Cerebellum (tissue), 4 donors: ENCODE measurements at places on chromosomes 5 and 9.

- DNase-seq: no peak
Measured at GRCh38 chr9:95135756-95136155, 181.8 kb downstream of the FANCC start.

DNA sequence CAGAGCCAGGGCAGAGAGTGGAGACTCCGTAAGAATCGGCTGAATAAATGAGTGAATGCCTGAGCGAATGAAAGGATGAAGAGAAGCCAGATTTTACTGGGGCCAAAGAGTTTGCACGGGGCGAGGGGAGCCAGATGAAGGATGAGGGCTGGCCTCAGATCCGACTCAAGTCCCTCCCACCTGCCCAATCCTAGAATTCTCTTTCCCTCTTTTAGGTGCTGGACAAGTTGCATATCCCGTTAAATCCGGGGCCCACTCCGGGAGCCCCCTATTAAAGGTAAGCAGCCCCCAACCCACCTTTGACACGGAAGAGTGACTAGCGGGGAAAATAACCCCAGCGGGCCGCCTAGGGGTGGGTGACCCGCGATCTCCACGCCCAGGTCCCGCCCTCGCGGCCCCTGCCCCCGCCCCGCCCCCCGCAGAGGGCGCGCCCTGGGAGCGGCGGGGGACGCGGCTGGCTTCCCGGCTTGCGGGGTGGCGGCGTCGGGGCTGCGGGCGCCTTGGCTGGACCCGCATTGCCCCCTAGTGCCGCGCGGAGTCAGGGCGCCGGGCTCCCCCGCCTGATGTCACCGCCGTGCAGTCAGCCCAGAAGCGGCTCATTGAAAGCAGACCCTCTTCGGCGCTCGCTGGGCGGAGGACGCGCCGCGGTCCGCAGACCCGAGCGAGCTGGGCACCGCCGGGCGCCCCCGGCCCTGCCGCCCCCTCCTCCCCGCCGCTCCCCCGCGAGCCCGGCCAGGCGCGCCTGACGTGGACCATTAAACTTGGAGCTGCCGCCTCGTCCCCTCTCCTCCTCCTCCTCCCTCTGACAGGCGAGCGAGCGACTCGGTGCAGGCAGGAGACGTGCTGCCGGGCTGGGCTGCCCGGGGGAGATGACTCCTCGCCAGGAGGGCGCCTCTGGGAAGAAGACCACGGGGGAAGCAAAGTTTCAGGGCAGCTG, at the start of gene ADRA1B:
TSS of gene ADRA1B (plus strand) at position 579 of the 937 bp plus-strand sequence. CDS start 424 bp downstream, outside the sequence.
- DNase-seq: peak; percentile 27

GRCh38 chr5:14039576-14039975, 95.1 kb upstream of the DNAH5 start:
- no peak for DNase-seq

GRCh38 chr5:134545070-134545868, 19.8 kb downstream of the JADE2 start:
- no peak for DNase-seq

GRCh38 chr5:93736284-93736683, 5.1 kb downstream of the POU5F2 start:
- DNase-seq: no peak

DNA sequence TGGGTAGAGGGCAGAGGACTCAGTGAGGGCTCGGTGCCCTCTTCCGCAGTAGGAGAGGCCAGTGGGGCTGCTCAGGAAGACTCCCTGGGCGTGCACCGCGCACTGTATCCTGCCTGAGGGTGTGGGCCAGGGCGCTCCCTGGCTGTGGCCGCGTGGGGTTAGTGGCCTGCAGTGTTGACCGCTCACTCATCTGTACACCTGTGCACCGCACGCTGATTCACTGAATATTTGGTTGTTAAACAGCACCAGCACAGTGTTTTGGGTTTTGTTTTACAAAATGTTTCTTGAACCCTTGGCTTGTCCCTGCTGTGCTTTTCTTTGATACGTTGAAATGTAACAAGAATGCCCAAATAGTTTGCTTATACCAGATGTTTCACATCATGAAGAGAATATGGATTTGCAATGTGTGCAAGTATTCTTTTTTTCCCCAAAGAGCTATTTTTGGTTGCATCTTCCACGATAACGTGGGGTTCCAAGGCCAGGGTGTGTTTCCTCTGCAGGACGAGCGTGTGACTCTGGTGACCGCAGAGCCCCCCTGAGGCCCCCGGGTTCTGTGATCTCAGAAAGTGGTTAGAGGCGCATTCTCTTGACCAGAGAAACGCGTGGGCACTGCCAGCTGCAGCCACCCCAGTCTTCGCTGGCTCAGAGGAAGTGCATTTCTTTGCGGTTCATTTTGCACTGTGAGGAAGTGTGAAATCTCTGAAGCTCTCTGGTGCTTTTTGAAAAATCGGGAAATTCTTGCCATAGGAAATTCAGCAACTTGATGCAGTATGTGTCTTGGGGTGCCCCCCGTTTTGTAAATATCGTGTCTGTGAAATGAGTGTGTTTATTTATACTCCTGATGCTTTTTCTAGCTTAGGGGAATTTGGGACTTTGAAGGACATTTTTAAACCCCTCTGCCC, 46.9 kb downstream of the AHRR start:
- DNase-seq: no peak

GRCh38 chr5:31993165-31993961, 180.8 kb downstream of the GOLPH3 start:
- DNase-seq: no peak

DNA sequence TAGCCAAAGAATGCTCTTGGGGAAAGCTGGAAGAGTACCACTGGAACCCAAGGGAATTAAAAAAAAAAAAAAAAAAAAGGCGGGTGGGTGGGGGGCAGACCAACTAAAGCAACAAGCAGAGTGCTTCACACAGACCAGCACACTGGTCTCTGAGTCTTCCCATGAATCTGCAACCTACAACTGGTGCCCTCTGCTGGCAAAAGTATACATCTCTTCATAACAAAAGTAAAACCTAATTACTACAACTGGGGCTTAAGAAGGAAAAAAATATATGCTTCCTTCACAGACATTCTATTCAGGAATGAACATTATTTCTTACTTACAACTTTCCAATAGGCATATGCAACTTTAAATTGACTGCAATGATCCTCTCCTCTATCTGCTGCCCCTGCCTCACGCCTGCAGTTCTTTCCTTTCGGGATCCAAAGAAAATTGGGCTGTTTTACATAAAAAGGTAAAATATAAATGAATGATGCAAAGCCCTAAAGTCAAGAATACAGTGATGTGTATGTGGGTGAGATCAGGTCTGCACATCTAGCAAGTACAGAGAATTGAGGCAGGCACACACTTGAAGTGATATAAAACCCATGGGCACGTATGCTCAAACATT, 7.2 kb upstream of the KLHL3 start:
- DNase-seq: peak; percentile 74

DNA sequence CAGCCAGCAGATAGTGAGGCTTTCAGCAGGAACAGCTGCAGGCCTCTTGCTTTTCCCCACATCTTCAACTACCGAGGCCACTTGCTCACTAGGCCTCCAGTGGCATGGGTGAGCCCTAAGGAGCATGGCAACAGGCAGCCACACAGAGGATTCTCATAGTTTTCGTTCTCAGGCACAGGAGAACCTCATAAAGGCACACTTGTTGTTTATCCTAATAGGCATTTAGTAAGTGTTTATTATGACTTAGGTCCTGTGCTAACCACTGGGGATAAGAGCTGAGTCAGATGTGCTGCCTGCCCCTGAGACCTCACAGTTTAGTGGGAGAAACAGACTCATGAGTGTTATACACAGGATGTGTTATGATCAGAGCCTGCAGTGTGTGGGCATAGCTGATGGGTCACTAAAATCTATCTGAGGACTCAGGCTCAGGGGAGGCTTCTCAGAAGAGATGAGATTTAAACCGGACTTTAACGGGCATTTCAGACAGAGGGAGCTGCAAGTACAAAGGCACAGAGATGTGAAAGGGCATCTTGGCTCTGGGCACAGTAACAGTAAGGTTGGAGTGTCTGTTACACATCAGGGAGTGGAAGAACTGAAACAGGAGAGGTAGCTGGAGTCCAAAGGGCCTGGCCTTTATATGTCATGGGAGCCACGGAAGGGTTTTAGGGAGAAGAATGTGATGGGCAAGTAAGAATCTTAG, 21.0 kb upstream of the HEMGN start:
- no peak for DNase-seq

- no peak for DNase-seq
Measured at GRCh38 chr5:119439140-119439631, 13.1 kb upstream of the HSD17B4 start.

- DNase-seq: no peak
Measured at GRCh38 chr9:37987467-37987981, 81.5 kb downstream of the SHB start.

DNA sequence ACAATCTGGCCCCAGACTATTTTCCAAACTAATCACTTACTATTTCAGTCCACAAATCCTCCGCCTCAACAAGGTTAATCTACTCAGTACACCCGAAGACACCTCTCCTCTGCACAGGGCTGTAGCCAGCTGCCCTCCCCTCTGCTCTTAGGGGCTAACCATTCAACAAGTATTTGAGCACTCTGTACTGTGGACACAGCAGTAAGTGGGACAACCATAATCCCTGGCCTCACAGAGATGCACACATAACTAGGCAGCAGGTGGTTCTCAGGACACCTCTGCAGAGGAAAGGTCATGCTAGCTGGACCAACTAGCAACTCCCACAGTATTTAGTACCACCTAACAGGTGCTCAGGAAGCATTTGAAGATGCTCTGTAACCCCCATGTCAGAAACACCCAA, 5.5 kb downstream of the CAMSAP1 start:
- DNase-seq: no peak

DNA sequence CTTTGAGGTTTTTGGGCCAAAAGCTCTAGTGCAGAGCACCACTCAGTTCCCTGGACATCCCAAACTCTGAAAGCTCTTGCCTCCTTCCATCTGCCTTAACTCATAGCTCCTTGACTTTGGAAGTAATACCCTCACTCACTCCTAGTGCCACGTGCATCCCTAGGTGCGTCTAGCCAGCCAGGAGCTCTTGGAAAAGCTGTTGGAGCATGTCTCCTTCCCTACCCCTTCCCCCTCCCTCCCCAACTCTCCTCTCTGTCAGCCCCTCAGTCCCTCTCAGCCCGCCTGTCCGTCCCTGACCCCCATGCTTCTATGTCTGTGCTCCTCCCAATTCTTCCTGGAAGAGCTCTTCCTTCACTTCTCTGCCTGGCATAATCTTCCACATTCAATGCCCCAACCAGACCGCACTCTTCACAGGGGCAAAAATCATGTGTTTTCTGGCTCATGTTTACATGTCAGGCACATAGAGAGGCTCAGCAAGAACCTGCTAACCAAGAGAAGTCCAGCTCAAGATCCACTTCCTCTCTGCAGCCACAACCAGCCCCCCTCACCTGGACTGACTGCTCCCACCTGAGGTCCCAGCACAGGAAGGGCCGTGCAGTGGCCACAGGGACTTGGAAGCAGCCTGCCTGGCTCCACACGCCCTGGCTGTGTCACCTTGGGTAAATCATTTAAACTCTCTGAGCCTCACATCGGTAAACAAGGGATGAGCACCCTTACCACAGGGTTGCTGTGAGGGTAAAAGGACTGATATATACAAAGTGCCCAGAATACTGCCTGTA, 58.4 kb downstream of the WHRN start:
- no peak for DNase-seq

DNA sequence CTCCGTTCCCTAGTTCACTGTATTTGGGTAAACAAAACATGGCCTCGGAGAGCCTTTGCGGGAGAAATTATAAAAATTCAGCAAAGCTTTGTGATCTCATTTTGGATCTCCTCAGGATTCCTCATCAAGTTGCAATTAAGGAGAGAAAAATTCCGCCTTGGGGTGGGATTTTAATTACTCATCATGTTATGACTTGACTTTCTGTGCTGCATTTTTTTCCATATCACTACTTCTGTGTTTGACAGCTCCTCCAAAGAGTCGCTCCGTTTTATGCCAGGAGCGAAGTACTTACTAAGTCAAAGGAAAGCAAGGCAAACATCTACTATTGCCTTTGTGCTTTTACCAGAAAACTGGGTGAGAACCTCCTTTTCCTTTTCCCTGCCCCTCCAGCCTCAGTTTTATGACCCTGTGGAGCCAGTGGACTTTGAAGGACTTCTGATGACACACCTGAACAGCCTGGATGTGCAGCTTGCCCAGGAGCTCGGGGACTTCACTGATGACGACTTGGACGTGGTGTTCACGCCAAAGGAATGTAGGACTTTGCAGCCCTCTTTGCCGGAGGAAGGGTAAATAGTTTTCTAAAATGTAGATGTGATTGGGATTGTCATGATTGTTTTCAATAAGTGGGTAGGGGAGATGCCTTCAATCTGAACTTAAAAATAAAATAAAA, 71.5 kb downstream of the DOCK8 start:
- no peak for DNase-seq

GRCh38 chr9:133494636-133495326, 15.9 kb upstream of the SLC2A6 start:
- no peak for DNase-seq

DNA sequence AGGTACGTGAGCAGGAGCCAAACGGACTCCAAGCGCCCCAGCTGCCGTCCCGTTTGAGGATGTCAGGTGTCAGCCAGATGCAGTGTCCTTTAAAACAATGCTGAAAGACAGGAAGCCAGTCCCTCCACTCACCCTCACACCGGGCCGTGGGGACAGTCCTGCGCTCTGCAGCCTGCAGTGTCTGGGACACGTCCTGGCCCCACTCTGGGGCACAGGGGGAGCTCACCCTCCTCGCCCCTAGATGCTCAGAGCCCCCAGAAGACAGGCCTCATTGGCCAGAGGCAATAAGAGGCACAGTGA, 79.7 kb downstream of the ZNF354C start:
- DNase-seq: no peak
